Hematopoietic multipotent progenitor cell treated with erythropoietin and hydrocortisone succinate and interleukin-3 and kit ligand, for 6 days (in vitro differentiated cells): ENCODE measurements at places on chromosomes 6 and 20.

DNA sequence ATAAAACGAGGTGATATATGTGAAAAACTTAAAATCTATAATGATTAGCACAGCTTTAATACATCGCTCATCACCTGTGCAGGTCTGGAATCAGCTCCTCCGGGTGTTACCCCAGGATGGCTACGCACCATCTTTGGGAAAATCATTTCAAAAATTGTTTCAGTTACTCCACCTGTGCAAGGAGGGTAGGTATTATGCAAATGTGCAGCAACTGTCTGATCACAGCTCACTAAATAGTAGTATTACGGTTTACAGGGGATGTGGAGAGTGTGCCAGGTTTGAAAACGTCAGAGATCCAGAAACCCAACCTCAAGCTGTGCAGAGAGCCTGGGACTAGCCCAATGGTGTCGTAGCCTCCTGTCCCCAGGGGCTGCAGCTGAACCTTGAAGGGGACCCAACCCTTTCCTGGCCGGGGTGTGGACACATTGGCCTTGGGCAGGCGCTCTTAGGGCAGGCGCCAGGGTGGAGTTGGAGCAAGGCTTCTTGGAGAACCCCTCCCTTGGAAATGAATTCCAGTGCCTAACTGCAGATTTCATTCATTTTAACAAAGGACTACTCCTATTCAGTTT lies 24.2 kb upstream of the SGK1 start:
- DNase-seq: no peak

DNA sequence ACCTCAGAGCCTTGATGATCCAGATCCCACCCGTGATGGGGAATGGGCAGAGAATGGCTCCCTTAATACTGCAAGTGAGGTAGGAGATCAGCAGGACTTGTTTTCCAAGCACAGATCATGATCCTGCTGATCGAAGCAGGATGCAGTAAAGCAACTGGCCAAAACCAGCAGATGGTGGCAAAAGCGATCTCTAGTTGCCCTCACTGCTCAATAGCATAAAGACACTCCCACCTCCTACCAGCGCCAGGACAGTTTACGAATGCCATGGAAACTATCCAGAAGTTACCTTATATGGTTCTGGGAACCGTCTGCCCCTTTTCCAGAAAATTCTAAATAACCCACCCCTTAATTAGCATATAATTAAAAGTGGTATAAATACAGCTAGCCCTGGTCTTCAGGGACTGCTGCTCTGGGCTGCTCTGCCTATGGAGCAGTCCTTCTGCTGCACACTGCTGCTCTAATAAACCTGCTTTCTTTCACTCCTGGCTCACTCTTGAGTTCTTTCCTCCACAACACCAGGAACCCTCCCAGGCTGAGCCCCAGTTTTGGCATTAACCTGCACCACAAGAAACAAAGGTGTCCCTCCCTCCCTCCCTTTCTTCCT lies 415.8 kb downstream of the PREX1 start:
- DNase-seq: no peak

GRCh38 chr20:823574-823902 lies 10.0 kb upstream of the FAM110A start:
- DNase-seq: no peak

DNA sequence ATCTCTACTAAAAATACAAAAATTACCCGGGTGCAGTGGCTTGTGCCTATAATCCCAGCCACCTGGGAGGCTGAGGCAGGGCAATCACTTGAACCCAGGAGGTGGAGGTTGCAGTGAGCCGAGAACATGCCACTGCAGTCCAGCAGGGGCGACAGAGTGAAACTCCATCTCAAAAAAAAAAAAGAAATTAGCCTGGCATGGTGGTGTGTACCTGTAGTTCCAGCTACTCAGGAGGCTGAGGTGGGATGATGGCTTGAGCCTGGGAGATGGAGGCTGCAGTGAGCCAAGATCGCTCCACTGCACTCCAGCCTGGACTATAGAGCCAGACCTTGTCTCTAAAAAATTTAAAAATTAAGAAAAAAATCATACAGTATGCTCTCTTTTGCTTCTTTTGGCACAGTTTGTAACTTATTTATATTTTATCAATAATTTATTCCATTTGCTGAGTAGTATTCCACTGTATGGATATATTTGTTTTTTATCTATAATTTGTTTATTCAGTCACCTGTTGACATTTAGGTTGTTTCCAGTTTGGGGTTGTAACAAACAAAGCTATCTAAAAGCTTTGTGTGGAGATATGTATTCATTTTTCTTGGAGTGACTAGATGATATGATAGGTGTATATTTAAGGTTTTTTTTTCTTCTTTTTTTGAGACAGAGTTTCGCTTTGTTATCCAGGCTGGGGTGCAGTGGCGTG lies 8.0 kb upstream of the MYBL2 start:
- peak; percentile 34 for DNase-seq

- no peak for DNase-seq
Measured at GRCh38 chr6:116090251-116090650, 10.4 kb upstream of the NT5DC1 start.

DNA sequence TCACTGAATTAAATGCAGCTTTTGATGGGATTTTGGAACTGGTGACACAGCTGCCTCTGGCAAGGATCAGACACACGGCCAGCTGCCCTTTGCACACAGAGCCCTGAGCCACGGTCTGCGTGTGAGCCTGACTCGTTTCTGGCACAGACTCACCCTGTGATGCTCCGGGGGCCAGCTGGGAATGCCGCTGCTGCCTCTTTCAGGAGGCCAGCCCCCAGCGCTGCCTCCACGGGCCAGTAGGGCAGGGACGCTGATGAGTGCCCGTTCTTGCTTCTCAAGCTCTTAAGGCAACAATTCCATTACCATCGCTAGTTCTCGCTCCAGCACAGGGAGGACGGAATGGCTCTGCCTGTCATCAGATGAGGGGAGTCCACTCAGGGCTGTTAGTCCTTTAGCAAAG lies 61.6 kb downstream of the IRF4 start:
- DNase-seq: no peak

- no peak for DNase-seq
Measured at GRCh38 chr6:145277358-145278086, 457.8 kb downstream of the EPM2A start.

- DNase-seq: no peak
Measured at GRCh38 chr20:9348747-9349146, 165.6 kb upstream of the LAMP5 start.

GRCh38 chr6:122730334-122730733 lies 49.2 kb upstream of the FABP7 start:
- no peak for DNase-seq

GRCh38 chr6:134698228-134698627 lies 251.7 kb downstream of the ALDH8A1 start:
- DNase-seq: no peak

- no peak for DNase-seq
Measured at GRCh38 chr6:75130784-75131183, 75.1 kb downstream of the COL12A1 start.

DNA sequence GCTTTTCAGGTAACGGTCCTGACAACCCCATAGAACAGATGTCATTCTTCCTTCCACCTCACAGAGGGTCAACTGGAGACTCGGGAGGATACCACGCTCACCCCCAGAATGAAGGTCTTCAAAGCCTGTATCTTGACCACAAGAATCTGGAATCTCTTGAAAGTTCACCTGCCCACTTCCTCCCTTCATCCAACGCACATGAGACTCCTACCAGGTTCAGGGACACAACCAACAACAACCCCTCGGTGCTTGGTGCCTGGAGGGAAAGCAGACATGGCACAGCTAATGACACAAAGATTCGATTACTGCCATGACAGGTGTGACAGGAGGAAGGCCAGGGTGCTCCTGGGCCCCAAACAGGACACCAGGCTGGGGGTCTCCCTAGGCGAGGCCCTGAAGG lies 8.2 kb downstream of the PMEPA1 start:
- DNase-seq: no peak

GRCh38 chr6:160940197-160940596 lies 51.4 kb upstream of the MAP3K4 start:
- DNase-seq: no peak

- no peak for DNase-seq
Measured at GRCh38 chr6:136088693-136089092, 161.4 kb downstream of the MTFR2 start.
